Lower lobe of right lung (tissue), 2 donors: ENCODE measurements at places on chromosomes 12 and 14.

- DNase-seq, result no peak
These were observed 3.0 kb downstream of the GALNT4 start for GRCh38 chr12:89521364-89522223.

- no peak for DNase-seq
These were observed 14.1 kb downstream of the PLCZ1 start for GRCh38 chr12:18723752-18724151.

GRCh38 chr12:78959556-78959955 is 95.0 kb downstream of the SYT1 start:
- no peak for DNase-seq

DNA sequence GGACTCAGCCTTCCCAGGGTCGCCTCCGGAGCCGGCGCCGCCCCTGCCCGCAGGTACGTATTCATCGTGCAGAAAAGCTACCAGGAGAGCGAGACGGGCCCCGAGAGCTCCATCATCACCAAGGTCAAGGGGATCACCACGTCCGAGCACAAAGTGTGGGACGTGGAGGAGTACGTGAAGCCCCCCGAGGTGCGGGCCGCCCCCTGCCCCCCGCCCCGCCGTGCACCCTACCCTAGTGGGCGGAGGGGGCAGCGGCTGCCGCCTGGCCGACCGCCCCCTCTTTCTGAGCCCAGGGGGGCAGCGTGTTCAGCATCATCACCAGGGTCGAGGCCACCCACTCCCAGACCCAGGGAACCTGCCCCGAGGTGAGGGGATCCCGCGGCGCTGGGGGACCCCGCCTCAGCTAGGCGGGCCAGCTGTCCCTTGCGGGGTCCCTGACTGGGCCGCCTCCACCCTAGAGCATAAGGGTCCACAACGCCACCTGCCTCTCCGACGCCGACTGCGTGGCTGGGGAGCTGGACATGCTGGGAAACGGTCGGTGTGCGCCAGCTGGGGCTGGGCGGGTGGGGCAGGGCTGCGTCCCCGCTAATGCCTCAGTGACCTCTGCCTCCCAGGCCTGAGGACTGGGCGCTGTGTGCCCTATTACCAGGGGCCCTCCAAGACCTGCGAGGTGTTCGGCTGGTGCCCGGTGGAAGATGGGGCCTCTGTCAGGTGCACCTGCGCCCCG is 973 bp downstream of the P2RX2 start:
- DNase-seq, result no peak

DNA sequence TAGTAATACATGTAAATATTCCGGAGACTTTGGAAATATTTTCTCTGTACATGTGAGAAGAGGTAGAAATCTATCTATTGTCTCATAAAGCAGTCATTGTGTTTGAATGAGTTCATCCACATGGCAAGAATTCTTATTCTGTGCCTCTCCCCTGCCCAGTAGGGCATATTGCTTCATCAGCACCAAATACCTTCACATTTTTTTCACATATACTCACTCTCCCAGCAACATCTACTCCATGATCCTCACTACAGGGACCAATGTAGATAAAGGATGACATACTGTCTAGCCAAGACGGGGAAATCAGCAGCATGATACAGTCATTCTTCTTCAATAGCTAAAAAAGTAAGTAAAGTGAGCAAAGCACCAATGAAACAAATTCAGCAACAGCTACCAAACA is 1.3 kb upstream of the TAS2R14 start:
- no peak for DNase-seq
